ENCODE measurements at places on chromosomes 4 and X.

- DNase-seq, result no peak
Measured at GRCh38 chr4:104973708-104974107, 173.0 kb upstream of the TET2 start.

- DNase-seq, result no peak
Measured at GRCh38 chr4:118113220-118113619, 78.9 kb downstream of the NDST3 start.

DNA sequence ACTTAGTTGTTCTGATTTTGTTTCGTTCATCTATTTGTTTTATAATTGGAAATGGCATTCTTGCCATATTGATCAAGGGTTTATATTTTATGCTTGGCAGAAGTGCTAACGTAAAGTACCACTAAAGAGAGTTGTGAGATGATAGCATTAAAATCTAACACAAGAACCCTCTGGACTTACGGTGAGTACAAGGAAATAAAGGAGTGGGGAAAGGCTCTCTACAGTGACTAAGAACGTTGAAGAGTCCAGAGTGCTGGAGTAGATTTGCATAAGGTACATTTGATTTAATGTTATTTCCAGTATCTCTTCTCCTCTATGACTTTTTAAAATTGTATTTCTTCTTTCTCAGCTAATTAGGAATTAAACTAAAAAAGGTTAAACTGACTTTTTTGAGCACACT is 612.6 kb downstream of the DMD start:
- DNase-seq, result no peak

DNA sequence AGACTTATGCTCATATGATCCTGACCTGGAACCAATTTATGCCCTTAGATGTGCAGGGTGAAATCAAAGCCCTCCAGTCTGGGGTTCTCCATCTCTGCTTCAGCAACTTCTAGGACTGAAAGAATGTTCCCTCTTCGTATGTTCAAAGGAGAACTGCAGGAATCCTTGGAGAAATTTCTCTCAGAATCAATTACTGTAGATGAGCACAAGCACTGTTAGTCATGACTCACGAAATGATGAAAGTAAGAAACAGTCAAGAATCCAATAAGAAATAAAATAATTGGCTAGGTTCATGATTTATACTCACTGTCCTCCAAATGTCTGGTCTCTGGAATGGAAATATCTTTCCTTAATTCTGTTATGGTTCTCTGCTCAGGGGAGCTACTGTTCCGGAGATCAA is 348.2 kb downstream of the PDGFC start:
- DNase-seq, result no peak

- no peak for DNase-seq
Measured at GRCh38 chr4:954211-955020, 19.0 kb downstream of the DGKQ start.

DNA sequence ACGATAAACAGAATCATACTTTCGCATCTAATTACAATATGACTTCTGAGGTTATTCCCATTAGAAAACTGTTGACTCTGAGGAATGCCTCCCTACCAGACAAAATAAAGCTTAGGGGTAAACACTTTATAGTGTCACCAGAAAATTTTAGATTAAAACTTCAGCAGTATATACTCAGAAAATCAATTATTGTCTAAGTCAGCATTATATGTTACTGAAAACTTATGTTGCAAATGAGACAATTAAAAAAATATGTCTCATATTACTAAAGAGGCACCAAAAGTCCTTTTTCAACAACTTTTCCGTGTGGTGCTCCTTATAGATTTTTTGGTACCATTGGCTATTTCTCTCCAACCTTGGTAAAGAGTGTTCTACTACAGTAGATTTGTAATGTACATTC is 91.4 kb downstream of the HMGN5 start:
- DNase-seq, result no peak

DNA sequence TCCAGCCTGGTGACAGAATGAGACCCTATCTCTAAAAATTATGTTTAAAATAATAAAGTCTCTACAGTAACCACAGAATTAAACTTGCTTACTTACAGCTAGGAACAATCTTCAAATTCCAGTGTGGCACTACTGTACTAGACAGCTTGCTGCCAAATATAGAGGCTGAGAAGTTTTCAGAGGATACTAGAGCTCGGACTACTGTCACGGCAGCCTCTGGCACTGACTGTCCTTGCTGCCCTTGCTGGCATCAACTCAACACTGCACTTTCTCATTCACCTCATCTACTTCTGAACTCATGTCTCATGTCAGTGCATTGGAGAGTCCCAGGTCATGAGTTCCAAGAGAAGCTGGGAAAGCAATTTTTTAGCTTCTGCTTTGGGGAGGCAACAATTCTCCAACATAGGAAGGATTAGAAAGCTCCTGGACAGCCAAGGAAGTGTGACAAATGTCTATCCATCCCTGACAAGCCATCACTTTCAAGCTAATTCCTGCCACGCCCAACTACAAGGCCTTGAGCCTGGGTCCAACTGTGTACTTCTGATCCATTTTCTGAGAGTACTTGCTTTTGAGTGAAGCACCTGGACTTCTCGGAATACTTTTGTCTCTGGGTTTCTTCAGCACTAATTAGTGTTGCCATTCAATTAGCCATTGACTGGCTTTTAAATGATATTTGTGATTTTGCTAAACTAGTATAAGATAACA is 98.6 kb upstream of the NR3C2 start:
- DNase-seq, result no peak

- DNase-seq, result no peak
Measured at GRCh38 chr4:139768896-139769295, 103.3 kb downstream of the MGST2 start.

GRCh38 chrX:40055495-40055894 is 42.3 kb downstream of the BCOR start:
- no peak for DNase-seq

- no peak for DNase-seq
Measured at GRCh38 chr4:126772662-126773061, 860.1 kb upstream of the INTU start.

GRCh38 chr4:151329217-151330007 is 4.0 kb upstream of the SH3D19 start:
- DNase-seq, result no peak

- no peak for DNase-seq
Measured at GRCh38 chr4:89299153-89299791, 8.3 kb downstream of the GPRIN3 start.

- DNase-seq, result no peak
Measured at GRCh38 chrX:72142794-72143608, 11.3 kb upstream of the RTL5 start.

DNA sequence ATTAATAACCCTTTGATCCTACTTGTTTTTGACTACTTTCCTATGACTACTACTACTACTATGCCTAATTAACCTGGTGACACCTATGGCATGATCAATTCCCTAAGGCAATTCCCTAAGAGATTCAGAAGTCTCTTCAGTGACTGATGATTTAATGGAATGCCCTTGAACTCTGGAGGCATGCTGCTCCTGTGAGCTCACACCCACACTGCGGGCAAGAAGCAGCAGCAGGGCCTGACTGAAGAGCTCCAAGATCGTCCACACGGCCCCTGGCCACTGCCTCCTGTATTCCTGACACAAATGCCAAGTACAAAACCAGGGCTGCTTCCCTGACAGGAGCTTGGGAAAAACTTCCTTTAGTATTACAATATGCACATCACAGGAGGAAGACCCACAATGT is 74.2 kb upstream of the STS start:
- no peak for DNase-seq

DNA sequence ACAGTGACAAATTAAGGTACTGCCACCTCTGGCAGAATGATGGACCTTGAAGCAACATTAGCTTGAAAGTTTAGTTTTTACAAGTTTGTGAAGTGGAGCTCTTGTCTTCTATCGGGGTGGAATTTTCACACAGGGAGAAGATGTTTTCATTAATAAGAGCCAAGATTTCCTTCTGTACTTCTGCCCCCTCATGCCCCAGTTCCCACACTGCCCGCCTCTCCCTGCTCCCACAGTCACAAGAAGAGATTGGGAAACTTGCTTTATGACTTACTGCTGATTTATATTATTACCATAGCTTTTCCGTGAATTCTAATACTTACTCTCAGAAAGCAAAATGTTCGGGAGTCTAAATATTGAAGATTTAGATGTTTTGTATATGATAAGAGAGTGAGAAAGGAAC is 539.8 kb upstream of the ARX start:
- DNase-seq, result no peak

GRCh38 chr4:61204353-61205060 is 4.4 kb downstream of the ADGRL3 start:
- no peak for DNase-seq

DNA sequence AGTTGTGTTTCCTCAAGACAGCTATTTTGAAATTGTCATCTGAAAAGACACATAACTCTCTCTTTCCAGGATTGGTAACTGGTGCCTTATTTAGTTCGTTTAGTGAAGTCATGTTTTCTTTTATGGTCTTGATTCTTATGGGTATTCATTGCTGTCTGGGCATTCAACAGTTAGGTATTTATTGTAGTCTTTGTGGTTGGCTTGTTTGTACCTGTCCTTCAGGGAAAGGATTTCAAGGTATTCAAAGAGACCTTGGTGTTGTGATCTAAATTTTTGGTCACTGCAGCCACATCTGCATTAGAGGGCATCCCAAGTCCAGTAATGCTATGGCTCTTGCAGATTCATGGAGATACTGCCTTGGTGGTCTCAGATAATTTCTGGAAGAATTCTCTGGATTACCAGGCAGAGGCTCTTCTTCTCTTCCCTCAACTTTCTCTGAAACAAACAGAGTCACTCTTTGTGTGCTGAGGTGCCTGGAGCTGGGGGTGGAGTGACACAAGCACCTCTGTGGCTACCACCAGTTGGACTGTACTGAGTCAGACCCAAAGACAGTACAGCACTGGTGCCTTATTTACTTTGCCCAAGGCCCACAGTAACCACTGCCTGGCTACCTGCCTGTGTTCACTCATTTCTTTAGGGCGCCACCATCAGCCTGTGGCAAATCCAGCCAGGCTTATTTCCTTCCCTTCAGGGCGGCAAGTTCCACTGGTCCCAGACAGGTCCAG is 620.4 kb downstream of the KCNIP4 start:
- no peak for DNase-seq

DNA sequence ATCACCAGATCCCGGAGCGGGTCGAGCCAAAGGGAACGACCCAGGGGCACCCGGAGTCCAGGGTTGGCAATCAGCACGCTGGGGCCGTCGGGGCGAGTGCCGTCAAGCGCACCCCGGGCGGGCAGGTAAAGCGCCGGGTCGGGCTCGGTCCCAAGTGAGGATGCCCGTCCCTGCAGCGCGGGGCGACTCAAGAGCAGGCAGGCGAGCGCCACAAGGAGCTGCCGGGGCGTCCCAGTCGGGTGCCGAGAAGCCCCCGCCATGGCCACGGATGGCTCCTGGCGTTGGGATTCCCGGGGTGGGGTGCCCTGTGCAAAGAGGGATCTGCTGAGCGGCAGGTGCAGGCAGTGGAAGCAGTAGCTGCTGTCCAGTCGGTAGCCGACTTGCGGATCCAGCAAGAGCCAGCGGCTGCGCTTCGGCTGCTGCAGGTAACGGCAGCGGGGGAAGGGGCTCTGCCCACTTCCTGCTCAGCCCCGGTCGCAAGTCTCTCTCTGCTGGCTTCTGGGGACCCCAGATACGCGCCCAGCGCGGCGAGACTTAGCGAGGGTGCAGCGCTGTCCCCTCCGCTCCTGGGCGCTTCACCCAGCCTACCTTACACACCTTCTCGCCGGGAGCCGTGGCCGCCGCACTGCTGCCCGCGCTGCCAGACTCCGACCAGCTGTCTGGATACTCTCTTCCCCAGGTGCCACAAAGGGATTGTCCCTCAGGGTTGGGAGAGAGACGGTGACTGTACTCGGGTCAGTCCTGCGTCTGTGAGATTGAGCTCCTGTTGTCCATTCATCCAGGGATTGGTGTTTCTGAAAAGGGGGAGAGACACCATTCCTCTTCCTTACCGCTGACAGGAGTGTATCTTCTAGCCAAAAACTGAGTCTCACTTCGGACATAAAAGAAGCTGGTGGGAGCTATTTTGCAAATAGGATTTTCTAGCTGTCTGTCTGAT is at the start of gene FREM3:
TSS of gene FREM3 (minus strand) at position 260 of the 937 bp plus-strand sequence. CDS start at position 260, 0 bp downstream.
- DNase-seq, result no peak

DNA sequence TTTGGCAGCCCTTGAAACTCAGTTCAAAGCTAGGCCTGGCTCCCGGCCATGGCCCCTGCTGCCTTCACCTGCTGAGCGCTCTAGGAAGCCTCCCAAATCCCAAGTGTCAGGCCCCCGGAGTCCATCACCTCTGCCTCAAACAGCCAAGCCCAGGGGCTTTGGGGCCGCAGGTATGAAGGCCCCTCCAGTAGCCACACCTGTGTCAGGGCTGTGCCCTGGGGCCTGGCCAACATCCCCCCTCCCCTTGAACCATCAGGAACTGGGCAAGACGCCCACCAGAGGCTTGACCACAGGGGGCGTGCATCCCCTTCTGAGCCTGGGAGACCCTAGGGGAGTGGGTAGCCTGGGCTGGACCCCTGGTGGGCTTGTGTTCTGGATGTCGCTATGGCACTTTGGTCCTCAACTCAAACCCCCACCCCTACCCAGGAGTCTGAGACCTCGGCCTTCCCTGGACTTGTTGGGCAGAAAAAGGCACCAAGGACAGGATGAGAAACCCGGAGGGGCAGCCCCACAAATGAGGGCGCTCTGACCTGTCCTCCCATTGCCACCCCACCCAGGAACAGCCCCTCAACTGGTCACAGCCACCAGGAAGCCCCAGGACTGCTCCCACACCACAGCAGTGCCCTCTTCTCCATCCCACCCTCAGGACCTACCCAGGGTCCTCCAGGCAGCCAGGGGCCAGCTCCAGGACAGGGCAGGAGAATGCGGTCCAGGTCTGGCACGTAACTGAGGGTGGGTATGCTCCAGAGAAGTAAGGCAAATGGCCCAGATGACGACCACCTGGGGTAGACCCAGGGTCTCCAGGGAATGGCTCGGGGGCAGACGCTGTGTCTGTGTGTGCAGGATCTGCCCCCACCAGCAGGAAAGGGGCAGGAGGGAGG is 4.2 kb upstream of the SLBP start:
- no peak for DNase-seq

- DNase-seq, result no peak
Measured at GRCh38 chr4:87555773-87556619, 26.8 kb upstream of the SPARCL1 start.

DNA sequence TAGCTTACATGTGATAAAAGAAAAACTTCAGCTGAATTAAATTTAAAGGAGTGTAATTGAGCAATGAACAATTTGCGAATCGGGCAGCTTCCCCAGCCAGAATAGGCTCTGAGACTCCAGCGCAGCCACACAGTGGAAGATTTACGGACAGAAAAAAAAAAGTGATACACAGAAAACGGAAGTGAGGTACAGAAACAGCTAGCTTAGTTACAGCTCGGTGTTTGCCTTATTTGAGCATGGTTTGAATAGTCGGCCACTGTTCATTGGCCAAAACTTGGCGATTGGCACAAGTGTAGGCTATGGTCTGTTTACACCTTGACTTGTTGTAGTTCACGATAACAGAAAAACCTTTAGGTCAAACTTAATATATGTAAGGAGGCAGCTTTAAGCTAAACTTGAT is 16.7 kb upstream of the SUPT20HL1 start:
- DNase-seq, result no peak

- DNase-seq, result no peak
Measured at GRCh38 chr4:145909281-145909715, 29.3 kb downstream of the ZNF827 start.

- no peak for DNase-seq
Measured at GRCh38 chrX:13090339-13091110, 46.1 kb upstream of the FAM9C start.

Data from activated CD8-positive, alpha-beta memory T cell treated with anti-CD3 and anti-CD28 coated beads for 4 hours (primary cell).